ENCODE measurements at places on chromosomes 16 and 17.

DNA sequence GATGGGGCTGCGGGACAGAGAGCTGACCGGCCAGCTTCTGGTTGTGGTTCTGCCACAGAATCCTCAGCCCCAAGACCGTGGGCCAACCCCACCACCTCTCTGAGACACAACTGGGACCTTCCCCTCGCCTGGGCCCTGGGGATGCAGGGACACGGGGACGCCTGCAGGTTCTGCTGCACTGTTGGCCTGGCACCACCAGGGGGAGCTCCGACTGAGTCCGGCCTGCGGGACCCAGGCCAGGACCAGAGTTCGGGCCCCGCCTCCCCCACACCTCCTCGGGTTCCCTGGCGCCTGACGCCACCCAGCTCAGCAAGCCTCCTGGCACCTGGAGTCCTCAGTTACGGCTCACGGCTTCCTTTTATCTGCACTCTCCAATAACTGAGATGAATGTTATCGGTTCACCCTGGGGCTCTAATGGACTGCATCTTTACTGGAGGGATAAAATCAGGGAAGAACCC is 27.3 kb downstream of the TBC1D16 start:
- DNase-seq = peak; percentile 78

GRCh38 chr16:52817696-52818095 is 235.0 kb downstream of the CHD9NB start:
- DNase-seq = no peak

DNA sequence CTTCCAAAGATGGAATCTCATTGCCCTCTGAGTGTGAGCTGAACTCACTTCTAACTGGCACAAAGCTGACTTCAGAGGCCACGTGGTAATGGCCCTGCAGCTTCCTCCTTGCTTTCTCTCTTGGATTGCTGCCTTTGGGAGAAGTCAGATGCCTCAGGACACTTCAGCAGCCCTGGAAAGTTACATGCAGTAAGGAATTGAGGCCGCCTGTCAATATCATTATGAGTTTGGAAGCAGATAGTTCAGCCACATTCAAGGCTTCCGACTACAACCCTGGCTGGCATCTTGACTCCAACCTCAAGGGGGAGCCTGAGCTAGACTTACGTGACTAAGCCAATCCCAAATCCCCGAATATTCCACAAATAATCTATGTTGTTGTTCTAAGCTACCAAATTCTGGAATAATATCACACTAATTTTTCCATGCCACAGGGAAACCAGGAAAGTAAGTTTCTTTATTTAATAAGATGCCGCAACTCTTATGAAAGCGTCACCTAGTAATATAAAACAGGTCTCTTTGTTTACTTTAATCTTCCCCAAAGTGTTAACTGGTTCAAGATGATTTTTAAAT is 13.6 kb downstream of the CEP20 start:
- DNase-seq = peak; percentile 37

DNA sequence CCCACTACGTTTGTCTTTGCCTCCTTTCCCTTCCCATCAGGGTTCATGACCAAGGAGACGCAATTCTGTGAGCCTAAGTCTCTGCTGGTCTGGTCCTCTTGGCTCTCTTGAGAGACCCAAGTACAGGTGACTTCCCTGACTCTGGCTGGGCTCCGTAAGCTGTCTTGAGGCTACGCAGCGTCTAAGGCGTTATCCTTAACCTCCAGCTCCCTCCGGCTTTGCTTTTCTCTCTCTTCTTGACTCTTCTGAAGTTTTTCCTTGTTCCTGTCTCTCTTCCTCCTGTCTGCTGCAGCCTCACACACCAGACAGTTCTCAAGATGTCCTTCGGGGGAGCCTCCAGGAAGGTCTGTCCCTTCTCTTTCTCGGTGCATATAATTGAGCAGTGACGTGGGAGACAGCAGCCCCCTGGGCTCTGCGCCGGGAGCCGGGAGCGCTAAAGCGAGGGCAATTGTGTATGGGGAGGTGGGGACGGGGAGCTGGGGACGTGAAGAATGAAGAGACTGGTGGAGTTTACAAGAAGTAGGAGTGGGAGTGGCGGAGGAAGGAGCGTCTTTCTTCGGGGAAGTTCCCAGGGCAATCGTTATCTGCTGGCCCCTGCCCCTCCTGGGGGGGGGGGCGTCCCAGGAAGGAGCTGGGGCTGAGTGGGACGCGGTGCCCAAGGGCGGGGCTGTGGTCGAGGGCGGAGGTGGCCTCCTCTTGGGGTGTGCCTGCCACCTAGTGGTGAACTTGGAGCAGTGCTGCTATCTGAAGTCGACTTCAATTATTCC is 6.9 kb upstream of the PIRT start:
- DNase-seq = peak; percentile 76

DNA sequence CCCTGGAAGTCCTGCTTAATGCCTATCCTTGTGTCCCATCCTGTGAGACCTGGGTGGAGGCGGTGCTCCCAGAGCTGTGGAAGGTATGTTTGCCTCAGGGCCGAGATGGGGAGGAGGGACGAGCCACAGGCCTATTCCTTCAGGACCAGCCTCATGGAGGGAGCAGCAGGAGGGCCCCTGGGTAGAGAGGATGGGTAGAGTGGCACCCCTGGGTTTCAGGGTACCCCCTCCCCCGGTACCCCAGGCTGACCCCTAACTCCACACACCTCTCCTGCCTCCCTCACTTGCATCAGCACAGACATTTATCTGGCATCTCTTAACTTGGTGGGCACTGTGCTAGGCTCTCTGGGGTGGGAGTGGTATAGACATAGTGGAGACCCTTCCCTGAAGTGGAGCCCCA is 7.1 kb downstream of the ASB16 start:
- no peak for DNase-seq
